ENCODE measurements at places on chromosomes 2 and 18.

DNA sequence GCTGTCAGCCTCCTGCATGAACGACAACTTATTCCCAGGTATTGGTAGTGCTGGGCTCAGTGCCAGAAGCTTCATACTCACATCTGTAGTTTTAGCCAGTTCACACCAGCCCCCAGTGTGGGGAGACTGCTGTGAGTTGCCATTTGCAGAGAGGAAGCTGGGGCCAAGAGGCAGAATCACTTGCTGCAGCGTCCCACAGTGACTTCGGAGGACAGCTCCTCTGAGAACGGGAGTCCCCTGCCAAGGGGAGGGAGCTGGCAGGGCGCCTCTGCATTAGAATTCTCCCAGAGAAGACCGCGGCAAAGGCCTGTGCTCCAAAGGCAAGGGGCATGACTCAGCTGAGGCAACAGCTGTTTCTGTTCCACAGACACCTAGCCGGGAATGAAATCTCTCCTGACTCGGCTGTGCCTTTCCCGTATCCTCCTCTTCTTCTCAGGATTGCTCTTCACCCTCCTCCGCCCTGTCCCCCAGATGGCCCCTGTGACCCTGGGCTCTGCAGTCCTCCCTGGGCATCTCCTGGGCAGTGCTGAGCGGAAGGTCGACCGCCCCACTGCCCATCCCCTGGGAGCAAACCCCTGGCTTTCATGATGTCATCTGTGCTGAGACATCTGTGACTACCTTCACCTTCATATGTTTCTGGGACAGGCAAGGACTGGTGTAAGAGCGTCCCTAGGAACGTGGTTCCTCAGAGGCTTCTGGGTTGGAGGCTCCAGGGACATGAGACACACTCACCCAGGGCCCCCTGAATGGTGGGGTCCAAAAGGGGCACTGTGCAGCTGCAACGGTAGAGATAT lies 18.0 kb downstream of the MAL start:
- no peak for DNase-seq

GRCh38 chr2:212949786-212950185 lies 201.6 kb downstream of the IKZF2 start:
- DNase-seq = no peak

DNA sequence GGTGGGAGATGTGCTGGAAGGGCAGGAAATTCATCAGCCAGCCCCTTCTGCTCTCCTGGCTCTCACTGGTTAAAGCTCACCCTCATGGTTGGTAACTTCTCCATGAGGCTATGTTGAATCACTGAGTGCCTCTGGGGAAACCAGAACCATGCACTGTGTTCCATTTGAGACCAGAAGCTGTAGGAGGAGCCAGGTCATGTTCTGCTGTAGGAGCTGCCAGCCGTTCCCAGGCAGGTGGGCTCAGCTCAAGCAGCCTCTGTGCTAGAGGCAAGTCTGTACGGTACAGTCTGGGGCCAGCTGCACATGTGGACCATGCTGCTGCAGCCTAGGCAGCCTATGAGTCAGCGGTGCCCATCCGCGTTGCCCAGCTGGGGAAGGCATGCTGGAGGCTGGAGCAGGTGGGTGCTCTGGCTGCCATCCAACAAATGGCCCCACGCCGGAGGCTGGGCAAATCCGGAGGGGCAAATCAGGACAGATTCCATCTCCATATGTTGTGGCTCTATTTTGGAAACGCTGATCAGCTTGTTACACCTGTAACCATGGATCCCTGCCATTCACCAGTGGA lies 22.0 kb upstream of the KCNF1 start:
- no peak for DNase-seq

GRCh38 chr2:9008951-9009664 lies 5.6 kb upstream of the MBOAT2 start:
- DNase-seq = no peak

GRCh38 chr18:51012441-51012840 lies 17.6 kb upstream of the SMAD4 start:
- no peak for DNase-seq
